ENCODE measurements at places on chromosomes 3 and 15. TPM values are rescaled to one million over a fixed set of nuclear protein-coding genes. Genes with fewer than 3 reads are reported as not detected.

RARB gene
- total RNA-seq, result not detected

SLITRK3 gene
- total RNA-seq, result not detected

CYP1A2 gene
- total RNA-seq, result not detected

GUCA1C gene
- not detected for total RNA-seq

USP13 gene
- 2.9 TPM for total RNA-seq

POLQ gene
- 0.42 TPM for total RNA-seq

OXTR gene
- total RNA-seq, result 0.52 TPM

GABRB3 gene
- 0.10 TPM for total RNA-seq

FANCD2OS gene
- not detected for total RNA-seq

TIGIT gene
- 4.1 TPM for total RNA-seq

RBP2 gene
- total RNA-seq, result not detected
